ENCODE measurements at places on chromosomes 16 and 17.

- peak; percentile 23 for DNase-seq
These were observed 19.5 kb downstream of the ATP2A3 start for GRCh38 chr17:3944485-3945388.

- no peak for DNase-seq
These were observed 286.1 kb upstream of the PMFBP1 start for GRCh38 chr16:72458035-72458434.

GRCh38 chr17:35094902-35095301 lies 24.8 kb downstream of the RAD51D start:
- no peak for DNase-seq

GRCh38 chr16:46730126-46730525 lies 18.0 kb downstream of the MYLK3 start:
- no peak for DNase-seq

GRCh38 chr16:48608871-48609651 lies 919 bp downstream of the N4BP1 start:
- DNase-seq = peak; percentile 47

GRCh38 chr17:82105417-82105881 lies 7.4 kb upstream of the FASN start:
- no peak for DNase-seq

GRCh38 chr16:73237601-73238000 lies 189.7 kb upstream of the ZFHX3 start:
- no peak for DNase-seq

DNA sequence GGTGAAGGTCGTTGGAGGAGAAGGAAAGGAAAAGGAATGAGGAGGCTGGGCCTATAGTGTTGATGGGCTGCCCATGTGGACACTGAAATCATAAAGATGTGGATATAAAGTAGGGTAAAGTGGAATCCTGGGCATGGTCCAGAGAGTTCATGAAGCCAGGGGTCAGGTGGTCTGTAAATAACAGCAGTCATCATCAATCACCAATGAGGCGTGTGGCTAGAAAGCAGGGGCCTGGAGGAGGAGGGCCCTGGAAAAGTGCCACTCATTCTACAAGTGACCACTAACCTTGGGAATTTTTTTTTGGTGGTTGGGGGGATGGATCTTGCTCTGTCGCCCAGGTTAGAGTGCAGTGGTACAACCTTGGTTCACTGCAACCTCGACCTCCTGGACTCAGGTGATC lies 115.3 kb upstream of the NOL11 start:
- no peak for DNase-seq

GRCh38 chr16:12062343-12063003 lies 85.9 kb downstream of the SNX29 start:
- DNase-seq = no peak

DNA sequence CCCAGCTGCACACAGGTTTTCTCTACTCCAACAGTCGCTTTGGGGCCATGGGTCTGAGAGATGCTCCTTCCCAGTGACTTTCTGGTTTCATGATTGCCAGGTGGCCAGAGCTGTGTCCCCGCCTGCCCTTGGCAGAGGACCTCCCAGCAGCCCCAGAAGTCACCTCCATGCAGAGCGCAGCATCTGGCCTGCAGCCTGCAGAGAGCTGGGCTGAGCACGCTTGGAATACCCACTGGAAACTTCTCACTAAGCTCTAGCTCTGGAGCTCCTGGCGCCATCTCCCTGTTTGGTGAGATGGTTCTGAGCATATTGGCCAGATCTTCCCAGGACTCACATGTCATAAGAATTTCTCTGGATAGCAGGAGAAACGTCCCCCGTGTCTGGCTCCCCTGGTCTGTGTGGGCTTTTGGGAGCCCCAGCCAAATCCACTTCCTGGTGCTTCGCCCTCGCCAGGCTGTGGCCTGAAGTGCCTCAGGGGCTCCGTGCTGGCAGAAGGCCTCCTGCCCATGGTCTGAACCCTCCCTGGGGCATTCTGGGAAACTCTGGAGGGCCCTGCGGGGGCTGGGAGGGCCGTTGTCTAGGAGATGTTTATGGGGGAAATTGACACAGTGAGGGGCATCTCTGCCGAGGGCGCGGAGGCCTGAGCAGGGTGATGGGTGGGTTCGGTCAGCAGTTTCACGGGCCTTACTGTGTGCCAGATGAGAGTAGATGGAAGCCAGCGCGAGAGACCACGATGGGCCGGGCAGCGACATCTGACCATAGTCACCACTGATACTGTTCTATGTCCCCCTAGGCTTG lies 73.2 kb upstream of the CIBAR2 start:
- DNase-seq = no peak

- DNase-seq = no peak
These were observed 6.6 kb upstream of the MIF4GD start for GRCh38 chr17:75277664-75278071.

GRCh38 chr17:78379131-78379491 lies 662 bp downstream of the PGS1 start:
- DNase-seq = no peak

- DNase-seq = no peak
These were observed 57.4 kb downstream of the C16orf78 start for GRCh38 chr16:49431040-49431439.

- DNase-seq = no peak
These were observed 8.3 kb downstream of the EFCAB5 start for GRCh38 chr17:29949696-29950095.

DNA sequence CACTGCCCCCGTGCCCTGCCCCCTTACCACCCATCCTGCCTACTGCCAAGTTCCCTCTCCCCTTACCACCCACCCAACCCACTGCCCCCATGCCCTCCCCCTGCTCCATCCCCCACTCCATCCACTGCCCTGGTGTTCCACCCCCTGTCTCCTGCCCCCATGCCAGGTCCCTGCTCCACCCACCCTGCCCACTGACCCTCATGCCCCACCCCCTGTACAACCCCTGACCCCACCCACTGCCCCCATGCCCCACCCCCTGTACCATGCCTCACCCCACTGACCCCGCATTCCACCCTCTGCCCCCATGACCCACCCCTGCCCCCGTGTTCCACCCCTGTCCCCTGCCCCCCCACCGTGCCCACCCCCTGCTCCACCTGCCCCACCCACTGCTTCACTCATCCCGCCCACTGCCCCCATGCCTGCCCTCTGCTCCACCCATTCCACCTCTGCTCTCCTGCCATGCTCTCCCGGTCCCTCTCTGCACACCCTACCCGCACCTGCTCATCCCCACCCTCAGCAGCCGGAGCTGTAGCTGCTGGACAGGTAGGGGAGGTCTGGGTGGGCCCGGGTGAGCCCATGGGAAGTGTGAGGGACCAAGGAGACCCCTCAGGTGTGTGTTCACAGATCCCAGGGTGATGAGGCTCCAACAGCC lies 7.4 kb upstream of the FN3KRP start:
- DNase-seq = no peak

GRCh38 chr17:32803544-32803943 lies 73.4 kb downstream of the MYO1D start:
- DNase-seq = no peak

DNA sequence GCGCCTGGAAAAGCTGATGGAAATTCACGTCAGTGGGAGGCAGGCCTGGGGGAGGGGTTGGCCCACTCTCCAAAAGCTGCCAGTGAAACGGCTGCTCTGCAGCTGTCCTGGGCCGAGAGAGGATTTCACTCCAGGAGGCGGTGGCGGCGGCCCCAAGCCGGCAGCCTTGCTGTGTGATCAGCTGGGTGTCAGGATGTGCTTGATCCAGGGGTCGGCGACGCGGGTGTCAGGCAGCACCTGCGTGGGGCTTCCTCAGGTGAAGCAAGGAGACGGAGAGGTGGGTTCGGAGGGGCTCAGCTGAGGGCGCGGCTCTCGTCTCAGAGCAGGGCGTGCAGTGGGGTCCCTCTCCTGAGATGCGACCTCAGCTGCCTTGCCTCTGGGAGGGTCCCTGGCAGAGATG lies 7.0 kb downstream of the CBFA2T3 start:
- no peak for DNase-seq

GRCh38 chr17:79587421-79587820 lies 23.4 kb downstream of the RBFOX3 start:
- no peak for DNase-seq

DNA sequence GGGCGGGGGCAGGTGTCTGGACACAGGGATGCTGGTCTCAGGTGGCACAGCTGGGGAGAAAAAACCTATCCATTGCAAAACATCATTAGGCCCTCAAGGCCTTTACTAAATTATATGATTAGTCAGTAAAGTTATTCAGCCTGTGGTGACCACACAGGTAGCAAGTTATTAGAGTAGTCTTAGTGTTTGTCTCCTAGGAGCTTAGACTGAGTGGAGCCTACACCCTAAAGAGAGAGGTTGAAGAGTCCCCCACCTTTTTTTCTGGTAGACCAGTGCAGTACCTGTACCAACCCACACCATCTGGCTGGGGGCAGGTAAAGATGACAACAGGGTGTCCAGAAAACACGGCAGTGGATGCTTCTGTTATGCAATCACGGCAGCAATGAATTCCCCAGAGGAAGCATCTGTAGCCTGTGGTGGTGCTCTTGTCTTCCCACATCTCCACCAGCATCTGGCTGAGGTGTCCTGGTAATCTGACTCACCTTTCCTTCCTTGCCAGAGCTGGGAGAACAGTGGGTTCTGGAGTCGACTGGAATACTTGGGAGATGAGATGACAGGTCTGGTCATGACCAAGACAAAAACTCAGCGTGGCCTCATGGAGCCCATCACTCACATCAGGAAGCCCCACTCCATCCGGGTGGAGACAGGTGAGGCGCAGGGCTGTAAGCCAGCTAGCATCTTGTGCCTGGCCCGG lies 11.0 kb downstream of the MYCBPAP start:
- DNase-seq = no peak

GRCh38 chr16:65704866-65705265 lies 583.0 kb upstream of the CDH11 start:
- no peak for DNase-seq

DNA sequence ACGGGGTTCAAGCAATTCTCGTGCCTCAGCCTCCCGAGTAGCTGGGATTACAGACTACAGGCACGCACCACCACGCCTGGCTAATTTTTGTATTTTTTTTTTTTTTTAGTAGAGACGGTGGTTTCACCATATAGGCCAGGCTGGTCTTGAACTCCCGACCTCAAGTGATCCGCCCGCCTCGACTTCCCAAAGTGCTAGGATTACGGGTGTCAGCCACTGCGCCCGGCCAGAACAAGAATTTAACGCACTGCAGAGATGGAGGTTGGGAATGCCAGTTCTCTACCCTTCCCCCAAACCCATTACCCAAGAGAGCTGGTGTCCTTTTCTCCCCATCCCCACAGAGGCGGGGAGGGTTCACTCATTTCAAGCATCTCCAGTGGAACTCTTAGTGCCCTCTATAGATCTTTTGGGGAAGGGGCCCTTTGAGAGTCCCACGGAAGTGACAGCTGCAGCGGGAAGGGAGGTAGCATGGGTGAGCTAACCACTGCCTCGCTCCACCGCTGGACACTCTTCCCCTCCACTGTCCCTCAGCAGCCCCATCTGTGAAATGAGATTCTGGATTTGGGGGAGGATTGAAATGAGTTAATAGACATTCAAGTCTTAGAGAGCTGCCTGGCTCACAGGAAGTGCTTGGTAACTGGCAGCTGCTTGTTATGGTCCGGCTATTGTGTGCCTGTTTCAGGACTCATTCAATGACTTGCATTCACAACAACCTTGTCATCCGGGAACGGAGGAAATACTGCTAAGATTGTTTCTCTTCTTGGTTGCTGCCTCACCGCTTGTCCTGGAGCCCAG lies 3.5 kb upstream of the UBALD2 start:
- no peak for DNase-seq

DNA sequence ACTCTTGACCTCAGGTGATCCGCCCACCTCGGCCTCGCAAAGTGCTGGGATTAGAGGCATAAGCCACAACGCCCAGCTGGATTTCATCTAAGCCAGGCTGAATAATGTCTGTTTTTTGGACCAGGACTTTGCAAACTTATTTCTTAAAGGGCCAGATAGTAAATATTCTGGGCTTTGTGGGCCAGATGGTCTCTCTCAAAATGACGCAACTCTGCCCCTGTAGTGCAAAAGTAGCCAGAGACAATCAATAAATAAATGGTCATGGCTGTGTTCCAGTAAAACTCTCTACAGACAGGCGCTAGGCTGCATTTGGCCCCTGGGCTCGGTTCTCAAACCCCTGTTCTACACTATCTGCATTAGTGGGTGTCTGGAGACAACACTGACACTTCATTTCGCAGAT lies 121.9 kb upstream of the CDH13 start:
- DNase-seq = no peak

DNA sequence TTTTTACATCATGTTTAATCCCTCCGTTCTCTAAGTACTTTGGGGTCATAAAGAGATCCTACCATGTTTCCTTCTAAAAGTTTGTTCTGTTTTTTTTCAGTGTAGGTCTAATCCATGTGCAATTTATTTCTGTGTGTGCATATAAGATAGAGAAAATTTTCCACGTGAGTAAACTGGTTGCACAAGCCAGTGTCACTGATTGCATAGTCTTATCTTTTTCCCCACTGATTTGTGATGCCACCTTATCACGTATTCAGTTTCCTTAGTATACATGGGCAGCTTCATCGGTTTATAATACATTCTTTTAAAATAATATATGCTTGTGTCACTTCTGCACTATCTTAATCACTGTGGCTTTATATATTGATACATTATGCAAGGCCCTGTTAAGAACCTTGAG lies 49.2 kb downstream of the MRTFB start:
- no peak for DNase-seq

GRCh38 chr16:27646806-27647205 lies 96.9 kb downstream of the KATNIP start:
- no peak for DNase-seq

- no peak for DNase-seq
These were observed 64.3 kb downstream of the PGS1 start for GRCh38 chr17:78442648-78443218.

GRCh38 chr16:68286153-68287074 lies 22.1 kb downstream of the SLC7A6 start:
- no peak for DNase-seq
